Amniotic stem cell (primary cell): ENCODE measurements at places on chromosomes 4 and X.
A peak's percentile ranks its signal among the peaks of the same experiment; 100 is the strongest.

DNA sequence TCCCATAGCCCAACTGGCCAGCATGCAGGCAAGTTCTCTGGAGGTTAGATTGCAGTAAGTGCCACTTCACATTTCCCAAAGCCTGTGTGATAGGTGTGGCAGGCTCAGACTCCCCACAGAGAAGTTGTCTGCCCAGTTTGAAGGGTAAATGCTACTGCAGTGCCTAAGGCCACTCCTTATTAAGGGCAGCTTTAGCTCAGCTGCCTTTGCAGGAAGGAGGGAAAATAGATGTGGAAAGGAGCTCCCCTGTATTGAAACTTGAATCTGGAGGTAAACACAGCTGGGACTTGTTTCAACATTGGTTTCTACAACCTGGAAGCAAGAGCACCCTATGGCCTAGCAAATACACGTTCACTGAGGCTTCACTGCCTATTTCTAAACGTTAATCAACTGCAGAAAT, 22.4 kb downstream of the NEXMIF start:
- DNase-seq, result no peak

- no peak for DNase-seq
These were observed 69.8 kb downstream of the HAUS3 start for GRCh38 chr4:2172161-2172560.

GRCh38 chr4:138788267-138788790, 227.3 kb upstream of the NOCT start:
- no peak for DNase-seq

- peak; percentile 24 for DNase-seq
These were observed 11.3 kb downstream of the LAMP2 start for GRCh38 chrX:120457766-120458180.

DNA sequence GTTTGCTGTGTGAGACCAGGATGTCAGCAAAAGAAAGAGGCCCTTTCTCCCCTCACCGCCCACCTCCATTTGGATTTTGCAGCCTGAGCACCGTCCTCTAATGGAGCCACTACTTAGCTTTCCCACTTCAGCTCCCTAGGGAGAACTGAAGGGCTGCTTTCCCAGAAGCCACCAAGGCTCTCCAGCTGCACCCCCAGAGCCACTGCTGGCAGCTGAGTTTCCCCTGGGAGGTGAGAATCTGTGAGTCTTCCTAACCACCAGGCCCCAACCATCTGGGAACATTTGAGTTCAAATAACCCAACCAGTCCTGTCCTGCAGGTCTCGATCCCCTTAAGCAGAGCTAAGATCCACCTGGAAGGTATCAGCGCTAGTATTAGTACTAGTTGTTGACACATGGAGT, 173.1 kb upstream of the USP9X start:
- no peak for DNase-seq

- DNase-seq, result no peak
These were observed 213.7 kb upstream of the PPARGC1A start for GRCh38 chr4:24103434-24104157.

GRCh38 chr4:100913685-100914084, 395.9 kb upstream of the EMCN start:
- DNase-seq, result no peak

- DNase-seq, result no peak
These were observed 81.4 kb downstream of the MTNR1A start for GRCh38 chr4:186473933-186474332.

DNA sequence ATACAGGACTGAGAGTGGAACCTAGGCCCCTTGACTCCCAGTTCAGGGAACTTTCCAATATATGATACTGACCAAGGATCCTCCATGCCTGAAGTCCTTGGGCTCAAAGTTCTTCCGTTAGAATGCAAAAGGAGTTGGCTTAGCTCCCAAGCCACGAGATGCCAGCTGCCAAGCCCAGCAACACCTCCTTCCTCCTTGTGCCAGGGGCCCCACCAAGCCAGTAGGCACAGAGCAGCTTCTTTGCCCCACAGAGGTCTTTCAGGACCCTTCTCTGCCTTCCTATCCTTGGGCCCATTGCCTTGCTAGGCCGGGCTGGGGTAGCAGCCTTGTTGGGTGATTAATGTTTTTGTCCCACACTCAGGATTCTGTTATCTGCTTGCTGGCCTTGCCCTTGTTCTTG, 105.6 kb downstream of the EFNB1 start:
- no peak for DNase-seq

GRCh38 chr4:95358421-95358820, 190.4 kb downstream of the UNC5C start:
- DNase-seq, result no peak

- peak; percentile 53 for DNase-seq
These were observed 13.2 kb upstream of the CLDN24 start for GRCh38 chr4:183335369-183335940.

GRCh38 chr4:41408859-41409593, 128.9 kb upstream of the LIMCH1 start:
- no peak for DNase-seq

DNA sequence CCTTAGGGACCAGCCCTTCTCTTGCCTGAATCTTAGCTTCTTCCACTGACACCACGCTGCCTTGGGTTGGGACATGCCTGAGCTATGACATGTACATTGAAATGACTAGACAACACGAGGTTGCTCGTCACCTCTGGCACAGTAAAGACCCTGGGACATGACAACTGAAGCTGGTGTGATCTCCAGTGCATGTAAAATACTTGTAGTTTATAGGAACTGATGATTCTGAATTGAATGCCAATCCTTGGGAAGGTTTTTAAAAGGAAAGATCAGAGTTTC, 100.7 kb upstream of the PGRMC2 start:
- DNase-seq, result no peak

DNA sequence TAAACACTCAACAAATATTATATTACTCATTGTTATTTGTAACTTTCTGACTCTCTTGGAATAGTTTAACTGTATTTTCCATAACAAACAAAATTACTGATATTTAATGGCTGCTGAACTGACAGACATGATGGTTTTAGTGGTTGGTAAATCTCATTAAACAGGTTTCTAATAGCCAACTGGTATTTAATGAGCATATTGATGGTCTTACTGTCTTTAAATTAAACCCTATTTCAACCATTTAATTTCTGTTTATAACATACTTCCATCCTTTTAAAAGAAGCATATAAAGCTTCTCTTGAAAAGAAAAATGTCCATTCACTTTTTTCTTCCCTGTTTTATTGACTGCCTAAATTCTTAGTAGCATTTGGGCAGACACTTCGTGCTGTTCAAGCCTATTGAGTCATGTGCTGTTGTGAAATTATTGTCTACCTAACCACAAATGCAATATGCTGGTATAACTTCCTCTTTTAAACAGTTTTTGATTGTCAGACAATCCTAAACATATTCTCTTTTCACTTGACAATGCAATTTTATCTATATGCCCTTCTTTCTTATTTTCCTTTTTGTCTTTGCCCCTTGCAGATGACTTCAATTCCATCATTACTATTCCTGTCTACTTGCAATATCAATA, 163.9 kb upstream of the SLC7A11 start:
- DNase-seq, result no peak

GRCh38 chr4:106495476-106495875, 126.9 kb upstream of the GIMD1 start:
- DNase-seq, result no peak

DNA sequence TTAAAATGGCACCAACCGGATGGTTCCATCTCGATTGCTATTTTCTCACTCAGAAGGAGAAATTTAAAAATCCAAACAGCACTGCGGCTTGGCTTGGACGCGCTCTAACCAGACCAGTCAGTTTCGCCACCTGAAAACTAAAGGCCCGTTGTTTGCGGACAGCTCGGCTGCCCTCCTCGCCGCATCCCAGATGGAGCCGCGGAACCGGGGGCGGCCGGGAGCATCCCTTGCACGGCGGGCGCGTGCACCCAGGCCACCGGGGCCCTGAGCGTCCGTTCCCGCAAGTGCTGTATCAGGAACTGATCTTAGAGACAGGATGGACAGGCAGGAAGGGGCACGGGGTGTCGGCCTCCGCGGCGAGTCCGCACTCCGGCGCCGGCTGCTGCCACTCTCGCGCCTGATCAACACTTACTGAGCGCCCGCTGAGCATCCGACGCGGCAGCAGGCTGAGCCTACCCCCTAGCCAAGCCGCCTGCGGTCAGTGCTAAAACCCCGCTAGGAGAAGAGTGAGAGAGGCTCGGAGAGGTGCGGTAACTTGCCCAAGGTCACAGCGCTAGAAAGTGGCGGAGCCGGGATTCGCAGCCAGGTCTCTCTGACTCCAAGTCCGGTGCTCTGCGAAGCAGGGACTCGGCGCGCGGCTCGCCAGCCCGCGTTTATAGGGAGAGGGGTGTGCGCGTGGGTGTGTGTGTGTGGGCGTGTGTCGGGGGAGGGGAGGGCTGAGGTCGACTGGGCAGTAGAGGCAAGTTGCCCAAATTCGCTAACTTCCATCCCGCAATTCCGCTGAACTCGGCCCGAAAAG, at the start of gene CITED1:
CITED1 (minus strand) TSS at position 629 of the 799 bp plus-strand sequence. CDS start 3,045 bp downstream, outside the sequence.
- DNase-seq, result no peak

DNA sequence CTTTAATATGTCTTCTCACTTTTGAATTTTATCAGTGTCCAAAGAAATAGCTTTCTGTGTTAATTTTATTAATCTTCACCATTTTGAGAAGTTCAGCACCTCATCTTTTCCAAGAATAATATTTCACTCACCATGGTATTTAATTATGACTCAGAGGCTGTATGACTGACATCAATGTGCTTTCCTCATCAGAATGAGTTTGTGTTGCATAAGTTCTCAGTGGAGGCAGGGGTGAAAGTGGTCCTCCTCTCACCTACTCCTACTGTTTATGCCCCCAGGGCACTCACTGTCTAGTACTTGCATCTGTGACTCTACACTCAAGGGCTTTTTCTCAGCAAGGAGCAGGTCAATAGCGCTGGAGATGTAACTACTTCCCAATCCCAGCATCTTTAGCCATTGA, 905.3 kb upstream of the INTU start:
- DNase-seq, result no peak

GRCh38 chr4:172489861-172490260, 676.7 kb downstream of the GALNTL6 start:
- no peak for DNase-seq

GRCh38 chr4:153988492-153989363, 199.8 kb upstream of the SFRP2 start:
- DNase-seq, result no peak

DNA sequence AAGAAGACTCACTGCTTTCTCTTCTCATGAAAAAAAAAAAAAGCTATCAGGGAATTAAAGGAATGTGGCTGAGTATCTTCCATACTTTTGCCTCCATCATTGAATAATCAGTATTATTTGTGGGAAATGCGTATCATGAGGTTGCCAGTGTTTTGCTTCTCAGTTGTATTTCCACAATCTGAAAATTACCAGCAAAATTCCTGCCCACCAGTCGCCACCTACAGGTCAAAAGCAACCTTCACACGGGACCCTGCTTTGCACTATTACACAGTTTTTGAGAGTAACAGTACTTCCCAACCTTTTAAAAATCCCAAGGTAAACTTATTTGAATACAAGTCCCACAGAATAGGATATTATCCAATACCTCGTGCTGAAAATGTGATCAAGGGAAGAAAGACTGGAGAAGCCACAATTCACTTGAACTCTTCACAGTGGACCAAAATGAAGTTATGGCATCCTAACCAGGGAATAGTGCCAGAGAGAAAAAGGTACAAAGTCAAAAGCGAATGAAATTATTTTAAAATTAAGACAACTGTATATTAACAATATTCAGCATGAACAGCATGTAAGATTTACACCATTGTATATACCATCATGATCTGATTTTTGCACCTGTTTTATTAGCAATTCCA, 30.4 kb downstream of the PGRMC1 start:
- no peak for DNase-seq

- DNase-seq, result no peak
These were observed 56.0 kb upstream of the RASGEF1B start for GRCh38 chr4:81527709-81528108.

- DNase-seq, result peak; percentile 23
These were observed 352.9 kb downstream of the RAPGEF2 start for GRCh38 chr4:159455675-159456237.

DNA sequence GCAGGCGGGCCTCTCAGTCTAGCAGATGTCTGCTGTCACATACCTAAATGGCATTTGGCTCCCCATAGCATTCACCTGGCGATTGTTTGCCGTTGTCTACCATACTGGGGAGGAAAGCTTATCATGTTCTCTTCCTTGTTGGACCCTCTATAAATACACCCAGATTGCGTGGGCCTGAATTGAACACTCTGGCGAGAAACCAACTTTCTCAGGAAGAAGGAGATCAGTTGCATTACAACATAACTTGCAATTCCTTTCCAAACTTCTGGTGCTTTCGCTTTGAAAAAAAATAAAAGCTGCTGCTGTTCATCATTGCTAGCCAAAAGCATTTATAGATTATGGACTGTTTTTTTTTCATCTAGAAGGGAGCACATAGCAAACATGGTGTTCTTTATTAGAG, 230.0 kb upstream of the GPC4 start:
- DNase-seq, result no peak

- no peak for DNase-seq
These were observed 265.4 kb downstream of the RAPGEF2 start for GRCh38 chr4:159368320-159368719.
